Frontal cortex (tissue), 4 donors: ENCODE measurements at places on chromosomes 12 and 14. TPM values are rescaled to one million over a fixed set of nuclear protein-coding genes. Genes with fewer than 3 reads are reported as not detected.

DNA sequence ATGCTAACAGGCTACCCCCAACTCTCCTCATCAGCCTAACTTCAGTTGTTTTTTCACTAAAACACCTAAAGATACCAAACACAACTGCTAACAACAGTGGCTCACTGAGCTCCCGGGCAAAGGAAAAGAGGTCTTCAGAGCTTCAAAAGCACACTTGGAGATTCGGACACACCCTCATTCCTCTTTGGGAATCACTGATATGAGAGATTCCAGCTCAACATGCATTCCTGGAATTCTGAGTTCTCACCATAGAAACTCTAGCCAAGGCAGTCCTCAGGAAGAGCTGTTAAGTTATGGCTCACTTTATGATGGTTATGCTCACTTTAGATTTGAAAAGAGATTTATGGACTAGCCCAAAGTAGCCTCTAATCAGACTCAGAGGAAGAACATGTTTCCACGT is 40.1 kb downstream of the STXBP6 start:
- DNase-seq: no peak

- DNase-seq: peak; percentile 18
Measured at GRCh38 chr12:49428793-49429192, 61.5 kb downstream of the SPATS2 start.

The LRRK2 gene
- total RNA-seq: 8.6 TPM

DNA sequence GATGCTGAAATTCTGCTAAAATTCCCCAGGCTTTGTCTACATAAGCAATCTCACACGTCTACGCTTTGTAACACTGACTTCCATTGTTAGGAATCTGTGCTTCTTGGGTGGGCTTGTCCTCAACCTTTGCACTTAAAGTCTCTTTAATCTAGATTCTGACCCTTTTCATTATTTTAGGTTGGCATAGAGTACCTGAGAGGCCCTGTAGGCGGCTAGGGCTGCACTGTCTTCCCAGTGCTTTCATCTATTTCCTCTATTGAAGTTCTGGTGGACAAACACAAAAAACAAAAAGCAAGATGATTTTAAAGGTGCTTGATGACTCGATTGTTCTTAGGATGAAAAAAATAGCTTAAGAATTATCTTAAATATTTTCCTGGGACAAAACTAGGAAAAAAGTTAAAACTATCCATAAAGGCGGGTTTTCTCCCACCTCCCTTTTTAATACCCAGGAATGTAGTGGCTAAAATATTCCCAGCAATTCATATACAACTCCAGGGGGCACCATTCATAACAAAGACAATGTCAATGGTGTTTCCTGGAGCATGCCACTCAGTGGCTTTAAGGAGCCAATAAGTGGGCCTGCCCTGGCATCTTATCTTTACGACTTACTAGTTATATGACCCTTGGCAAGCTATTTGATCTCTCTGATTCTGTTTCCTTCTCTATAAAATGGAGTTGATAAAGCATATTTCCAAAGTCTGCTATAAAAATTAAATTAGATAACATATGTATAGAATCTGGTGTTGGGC is 197.5 kb downstream of the STXBP6 start:
- DNase-seq: no peak

DNA sequence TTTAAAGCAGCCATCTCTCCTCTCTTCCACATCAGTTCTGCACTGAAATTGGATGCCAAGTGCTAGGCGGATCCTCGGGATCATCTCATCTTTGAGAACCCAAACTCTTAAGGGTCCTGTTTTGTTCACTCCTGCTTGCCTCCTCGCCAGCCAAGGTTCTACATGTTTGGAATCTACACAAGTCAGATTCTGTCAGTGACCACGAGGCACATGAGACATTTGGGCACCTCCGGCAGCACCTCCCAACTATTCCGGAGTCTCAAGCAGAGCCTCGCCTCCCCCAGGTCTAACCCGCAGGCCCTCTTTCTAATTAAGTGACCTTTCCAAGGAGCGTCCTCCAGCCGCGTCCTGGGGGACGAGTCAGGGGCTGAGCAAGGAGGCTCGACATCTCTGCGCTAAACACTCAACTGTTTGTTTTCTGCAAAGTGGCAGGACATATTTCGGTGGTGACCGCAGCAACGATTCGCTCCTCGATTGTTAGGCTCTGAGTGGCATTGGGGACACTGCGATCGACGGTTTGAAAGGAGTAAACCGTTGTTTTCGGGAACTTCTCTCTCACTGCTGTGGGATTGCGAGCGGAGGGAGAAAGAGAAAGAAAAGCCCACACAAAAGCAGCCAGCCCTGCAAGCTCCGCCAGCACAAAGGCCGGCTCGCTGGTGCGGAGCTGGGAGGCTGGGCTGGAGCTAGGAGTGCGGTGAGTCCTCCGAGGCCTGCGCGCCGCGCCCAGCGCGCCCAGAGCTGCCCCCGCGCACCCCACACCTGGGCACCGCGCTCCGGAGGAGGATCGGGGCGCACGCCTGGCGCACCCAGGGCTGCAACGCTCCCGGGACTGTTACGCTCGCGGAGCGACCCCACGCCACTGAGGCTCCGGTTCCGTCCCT is 640 bp downstream of the ARMH4 start:
- DNase-seq: no peak

DNA sequence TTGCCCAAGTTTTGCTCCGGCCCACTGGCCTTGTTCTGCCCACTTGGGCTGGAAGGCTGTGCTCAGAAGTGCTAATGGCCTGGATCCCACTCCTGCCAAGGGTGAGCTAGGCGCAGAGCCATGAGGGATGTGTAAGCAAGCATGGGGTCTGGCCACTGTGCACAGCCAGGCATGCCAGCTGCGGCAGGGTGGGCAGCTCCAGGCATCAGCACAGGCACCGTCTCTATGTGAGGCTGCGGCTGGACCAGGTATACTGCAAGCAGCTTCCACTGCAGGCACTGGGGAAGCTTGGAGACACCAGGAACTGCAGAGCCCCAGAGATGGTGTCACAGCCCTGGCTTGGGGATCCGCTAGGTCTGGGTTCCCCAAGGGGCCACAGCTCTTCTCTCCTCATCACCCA is 264.9 kb downstream of the LRIG3 start:
- DNase-seq: no peak

DNA sequence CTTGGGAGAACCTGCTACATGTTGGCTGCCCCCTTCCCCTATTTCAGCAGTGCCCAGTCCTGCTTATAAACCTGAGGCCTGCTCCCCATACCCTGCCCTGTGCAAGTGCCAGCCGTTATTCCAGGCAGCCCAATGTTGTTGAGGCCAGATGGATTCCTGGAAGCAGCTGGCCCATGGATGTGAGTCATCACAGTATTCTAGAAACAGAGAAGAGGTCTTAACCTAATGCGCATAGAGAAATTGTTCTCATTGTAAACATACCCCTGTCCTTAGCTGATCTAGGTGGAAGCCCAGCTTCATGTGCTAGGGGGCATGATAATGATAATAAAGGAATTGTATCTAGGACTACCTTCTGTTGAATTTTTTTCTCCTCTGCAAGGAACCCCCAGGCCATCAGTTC is 69.7 kb downstream of the TSPAN11 start:
- DNase-seq: no peak

DNA sequence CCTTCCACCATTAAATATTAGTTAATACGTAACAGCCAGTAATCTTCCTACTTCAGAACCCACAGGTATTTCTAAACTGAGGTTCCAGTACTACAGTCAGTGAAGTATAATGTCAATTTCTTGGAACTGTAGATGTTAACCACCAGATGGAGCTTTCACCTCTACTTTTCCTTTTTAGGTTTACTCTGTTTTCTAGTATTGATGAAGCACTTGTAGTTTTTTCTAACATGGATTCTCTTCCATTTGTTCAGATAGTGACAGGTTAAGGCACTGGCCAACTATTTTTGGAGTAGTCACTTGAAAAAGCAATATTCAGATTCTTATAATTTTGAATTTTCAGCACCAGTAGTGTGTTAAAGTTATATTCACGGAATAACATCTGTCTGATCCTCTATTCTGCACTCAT is 4.6 kb upstream of the SEC23A start:
- peak; percentile 43 for DNase-seq

DNA sequence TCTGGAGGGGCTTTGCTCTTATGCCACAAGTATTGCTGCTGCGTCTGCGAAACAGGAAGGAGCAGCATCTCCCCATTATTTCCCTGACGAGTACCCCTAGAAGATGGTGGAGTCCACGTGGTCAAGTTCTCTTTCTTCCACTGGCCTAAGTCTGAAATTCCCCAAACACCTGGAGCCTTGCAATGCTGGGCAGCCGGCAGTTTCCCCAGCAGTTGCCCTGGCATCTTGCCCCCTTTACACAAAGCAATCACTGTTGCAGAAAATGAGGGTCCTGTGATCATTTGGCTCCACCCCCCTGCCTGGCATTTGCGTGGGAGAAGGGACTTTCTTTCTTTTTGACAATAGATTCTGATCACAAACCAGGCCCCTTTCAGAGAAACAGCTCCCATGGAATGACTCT is 56.9 kb downstream of the FOS start:
- peak; percentile 18 for DNase-seq

The MYO1A gene
- total RNA-seq: not detected
